AG08396 (cell line): ENCODE measurements at places on chromosomes 2 and 18.

DNA sequence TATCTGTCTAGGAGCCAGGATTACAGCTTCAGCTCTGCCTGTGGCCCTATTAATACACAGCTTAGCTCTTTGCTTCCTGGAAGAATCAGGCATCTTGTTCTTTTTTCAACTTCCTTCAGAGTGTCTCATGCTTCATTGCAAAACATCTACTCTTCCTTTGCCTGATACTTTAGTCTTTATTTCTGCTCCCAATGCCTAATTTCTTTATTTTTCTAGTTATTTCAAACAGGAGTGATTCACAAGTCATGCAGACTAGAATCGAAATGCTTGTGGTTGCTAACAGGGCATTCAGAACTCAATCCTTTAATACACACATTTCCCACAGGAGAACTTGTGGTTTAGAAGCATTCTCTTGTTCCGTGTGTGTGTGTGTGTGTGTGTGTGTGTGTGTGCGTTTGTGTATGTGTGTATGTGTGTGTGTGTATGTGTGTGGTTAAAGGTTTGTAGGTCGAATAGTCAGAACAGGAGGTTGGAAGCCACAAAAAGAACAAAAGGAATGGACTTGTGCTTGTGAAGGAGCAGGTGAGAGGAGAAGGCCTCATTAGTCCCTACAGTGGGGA is 28.3 kb upstream of the INSIG2 start:
- peak; percentile 14 for DNase-seq

DNA sequence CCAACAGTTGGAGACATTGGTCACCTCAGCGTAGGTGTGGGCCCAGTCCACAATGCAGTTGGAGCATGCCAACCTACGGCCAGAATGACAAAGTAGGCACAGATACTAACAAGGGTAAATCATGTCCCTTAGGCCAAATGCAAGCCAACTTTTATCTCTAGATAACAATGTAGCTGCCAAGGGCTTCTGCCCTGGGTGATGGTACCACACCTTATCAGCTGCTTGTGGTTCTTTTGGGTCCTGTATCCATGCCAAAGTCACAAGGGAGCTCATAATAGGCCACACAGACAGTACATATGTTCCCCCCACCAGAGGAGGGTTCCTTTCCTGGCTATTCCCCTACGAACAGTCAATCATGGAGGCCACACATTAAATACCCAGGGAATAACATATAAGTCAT is 19.1 kb downstream of the PHOSPHO2 start:
- no peak for DNase-seq

- peak; percentile 7 for DNase-seq
Measured at GRCh38 chr2:186256540-186256939, 229.5 kb upstream of the ZC3H15 start.

- no peak for DNase-seq
Measured at GRCh38 chr2:42927334-42928160, 135.2 kb upstream of the HAAO start.

DNA sequence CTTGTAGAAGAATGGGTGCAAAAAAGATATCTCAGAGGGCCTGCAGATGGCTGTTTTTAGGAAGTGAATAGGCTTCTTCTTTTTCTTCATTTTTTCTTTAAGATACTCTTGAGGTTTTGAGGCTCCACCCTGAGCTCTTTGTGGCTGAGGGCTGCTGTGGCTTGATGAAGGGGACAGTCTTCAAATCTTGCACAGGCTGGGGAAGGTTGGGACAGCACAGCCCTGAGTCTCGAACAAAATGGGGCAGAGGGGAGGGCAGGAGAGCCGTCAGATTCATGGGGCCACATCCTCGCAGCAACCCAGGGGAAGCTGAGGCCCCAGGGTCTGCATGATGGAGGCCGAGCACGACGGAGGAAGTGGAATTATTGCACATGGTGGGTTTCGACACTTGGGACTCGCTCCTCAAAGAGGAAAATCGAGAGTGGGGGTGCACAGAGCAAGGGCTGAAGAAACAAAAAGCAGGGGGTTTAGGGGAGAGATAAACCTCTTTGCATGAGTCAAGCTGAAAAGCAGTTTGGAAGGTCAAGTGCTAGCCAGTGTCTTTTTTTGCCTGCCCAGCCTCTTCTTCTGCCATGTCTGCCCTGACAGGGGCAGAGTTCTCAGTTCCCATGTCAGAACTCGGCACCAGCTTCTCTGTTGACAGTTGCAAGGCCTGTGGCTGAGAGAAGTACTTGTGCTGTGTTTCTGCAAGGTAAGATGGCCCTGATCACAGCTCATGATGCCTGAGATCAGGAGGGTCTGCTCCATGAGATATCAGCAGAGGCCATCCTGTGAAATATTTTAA is 19.5 kb downstream of the INPP4A start:
- no peak for DNase-seq

DNA sequence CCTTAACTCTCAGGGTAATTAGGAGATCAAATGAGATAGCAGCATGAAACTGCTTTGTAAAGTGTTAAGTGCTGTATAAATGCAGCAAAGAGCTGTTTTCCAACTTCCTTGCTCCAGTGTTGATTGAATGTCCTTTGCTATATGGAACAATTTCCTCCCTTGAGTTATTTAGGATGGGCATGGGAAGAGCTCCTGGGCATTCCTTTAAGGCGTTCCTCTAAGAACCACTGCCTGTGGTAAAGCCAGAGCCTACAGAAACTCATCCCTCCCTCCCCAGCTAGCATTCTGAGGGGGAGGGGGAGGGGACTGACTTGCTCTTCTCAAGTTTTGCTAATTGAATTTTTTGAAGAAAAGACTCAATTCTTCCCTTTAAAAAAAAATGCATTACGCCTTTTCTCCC is 1.4 kb downstream of the AKAIN1 start:
- DNase-seq: no peak
